ENCODE measurements at places on chromosomes 5 and 9.

DNA sequence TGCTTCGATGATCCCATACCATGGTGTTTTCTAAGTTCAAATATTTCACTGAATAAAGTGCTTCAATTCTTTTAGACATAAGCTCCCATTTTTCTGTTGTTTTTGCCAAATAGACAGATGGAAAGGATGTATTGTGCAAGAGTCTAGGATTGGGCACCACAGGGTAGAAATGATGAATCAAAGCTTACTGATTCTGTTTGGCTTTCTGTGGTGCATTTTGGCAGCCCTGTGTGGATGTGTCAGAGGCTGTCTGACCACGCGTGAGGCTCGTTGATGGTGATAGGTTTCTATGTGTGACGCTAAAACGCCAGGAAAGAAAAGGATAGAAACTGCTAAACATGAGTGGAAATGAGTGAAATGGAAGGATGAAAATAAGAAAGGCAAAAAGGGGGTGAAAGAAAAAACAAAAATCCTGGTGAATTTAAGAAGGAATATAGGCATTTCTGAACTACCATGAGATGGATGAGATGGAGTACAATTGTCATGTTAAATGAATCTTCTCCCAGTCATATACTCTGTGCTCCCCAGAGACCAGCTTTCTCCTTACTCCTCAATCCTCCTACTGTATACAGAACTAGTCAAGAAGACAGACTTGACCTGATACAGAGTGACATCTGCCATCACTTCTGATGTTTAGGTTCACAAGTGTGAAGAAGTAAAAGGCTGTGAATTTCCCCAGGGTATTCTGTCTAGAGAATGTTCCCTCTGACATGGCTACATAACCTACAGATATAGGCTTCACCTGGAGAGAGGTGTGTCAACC lies 54.4 kb downstream of the ANKH start:
- no peak for DNase-seq

DNA sequence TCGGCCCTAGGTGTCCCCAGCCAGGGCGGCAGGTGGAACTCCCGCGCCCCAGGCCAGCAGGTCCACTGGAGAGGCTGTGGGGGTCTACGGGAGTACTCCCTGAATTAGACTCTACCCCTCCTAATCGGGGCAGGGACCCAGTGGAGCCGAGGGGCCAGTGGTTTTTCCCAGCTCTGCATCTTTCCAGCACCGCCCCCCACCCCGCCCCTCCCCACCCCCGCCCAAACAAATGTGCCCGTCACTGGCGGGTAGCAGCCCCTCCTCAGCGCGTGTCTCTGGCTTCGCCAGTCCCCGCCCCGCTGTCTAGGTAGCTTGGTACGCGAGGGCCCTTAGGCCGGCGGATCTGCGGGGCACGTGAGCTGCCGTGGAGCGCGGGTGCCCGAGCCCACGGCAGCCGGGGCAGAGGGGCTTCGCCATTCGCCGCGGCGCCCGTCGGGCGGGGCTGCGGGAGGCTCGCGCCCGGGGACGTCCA lies 7.0 kb downstream of the UNC5A start:
- DNase-seq: peak; percentile 83

GRCh38 chr9:133734590-133735414 lies 3.4 kb downstream of the SARDH start:
- no peak for DNase-seq

- no peak for DNase-seq
Observed at GRCh38 chr5:147327421-147327820, 92.6 kb downstream of the STK32A start.

GRCh38 chr5:67092535-67092934 lies 104.1 kb downstream of the CD180 start:
- DNase-seq: no peak

- no peak for DNase-seq
Observed at GRCh38 chr5:1338506-1339070, 6.3 kb downstream of the CLPTM1L start.

- DNase-seq: peak; percentile 82
Observed at GRCh38 chr5:10333154-10334006, 20.1 kb upstream of the MARCHF6 start.

DNA sequence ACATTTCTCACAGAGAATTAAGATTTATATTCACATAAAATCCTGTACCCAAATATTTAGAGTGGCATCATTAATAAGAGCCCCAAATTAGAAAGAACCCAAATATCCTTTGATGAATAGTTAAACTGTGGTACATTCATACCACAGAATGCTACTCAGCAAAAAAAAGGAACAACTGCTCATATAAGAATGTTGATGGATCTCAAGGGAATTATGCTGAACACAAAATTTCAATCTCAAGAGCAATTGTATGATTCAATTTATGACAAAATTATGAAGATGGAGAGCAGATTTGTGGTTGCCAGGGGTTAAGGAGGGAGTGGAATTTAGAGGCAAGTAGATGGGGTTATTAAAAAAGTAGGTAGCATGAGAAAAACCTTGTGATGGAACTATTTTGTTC lies 4.5 kb upstream of the PAIP1 start:
- no peak for DNase-seq

DNA sequence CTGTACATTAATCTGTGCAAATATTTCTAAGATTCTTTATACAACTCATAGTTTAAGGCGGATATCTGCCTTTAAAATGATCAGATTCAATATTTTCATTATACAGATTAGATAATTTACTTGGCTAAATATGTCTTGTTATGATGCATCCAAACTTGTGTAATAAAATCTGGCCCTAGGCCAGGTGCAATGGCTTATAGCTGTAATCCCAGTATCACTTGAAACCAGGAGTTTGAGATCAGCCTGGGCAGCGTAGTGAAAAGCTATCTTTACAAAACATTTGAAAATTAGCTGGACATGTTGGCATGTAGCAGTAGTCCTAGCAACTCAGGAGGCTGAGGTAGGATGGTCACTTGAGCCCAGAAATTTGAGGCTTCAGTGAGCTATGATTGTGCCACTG lies 2002.2 kb upstream of the ACO1 start:
- no peak for DNase-seq

DNA sequence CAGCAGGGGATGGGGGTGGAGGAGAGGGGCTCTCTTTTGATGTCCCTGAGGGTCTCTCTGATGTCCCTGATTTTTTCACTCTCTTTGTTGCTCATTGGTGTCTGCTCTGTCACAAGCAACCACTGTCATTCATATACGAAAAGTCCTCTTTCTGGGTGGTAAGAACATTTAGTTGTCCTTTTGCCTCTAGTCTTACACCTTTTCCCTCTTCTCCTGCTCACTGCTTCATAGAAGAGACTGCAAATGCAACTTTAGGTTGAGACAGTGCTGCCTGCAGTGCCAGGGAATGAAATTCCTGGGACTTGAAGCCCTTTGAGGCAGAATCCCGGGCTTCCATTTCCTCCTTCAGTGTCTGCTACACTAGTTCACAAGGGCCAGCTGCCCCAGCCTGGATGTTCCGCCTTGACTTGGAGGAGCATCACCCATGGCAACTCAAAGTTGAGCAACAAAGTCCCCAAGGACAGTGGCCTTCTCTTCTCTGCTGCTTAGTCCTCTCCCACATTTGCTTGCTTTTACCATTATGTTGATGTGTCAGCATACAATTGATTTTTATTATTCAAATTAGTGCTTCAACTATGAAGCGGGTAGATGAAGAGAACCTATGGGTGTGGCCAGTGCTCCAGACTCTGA lies 94.7 kb upstream of the RUSC2 start:
- no peak for DNase-seq

- DNase-seq: peak; percentile 83
Observed at GRCh38 chr9:133991964-133992779, at the start of gene VAV2. VAV2 (minus strand) TSS chr9:133992324; CDS start chr9:133992278, 46 bp downstream.

GRCh38 chr5:149348518-149348917 lies 3.2 kb downstream of the GRPEL2 start:
- no peak for DNase-seq

- no peak for DNase-seq
Observed at GRCh38 chr9:97703437-97704344, 6.6 kb upstream of the XPA start.

DNA sequence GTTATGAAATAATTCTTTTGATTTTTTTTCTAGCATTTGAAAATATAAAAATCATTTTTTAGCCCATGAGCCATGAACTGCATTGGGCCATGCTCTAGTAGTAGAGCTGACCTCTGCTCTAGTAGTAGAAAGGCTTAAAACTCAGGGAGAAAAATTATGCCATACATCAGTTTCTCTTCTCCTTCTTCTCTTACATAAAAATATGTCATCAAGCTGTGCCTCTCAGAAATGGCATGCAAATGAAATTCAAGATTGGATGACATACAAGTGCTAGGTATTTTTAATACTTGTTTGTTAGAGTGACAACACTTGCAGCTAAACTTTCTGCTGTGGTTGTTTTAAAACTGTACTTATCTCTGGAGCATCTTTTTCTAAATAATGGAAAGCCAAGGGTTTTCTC lies 42.1 kb upstream of the TMOD1 start:
- DNase-seq: no peak

Measured in endodermal cell (in vitro differentiated cells).